Activated CD8-positive, alpha-beta memory T cell treated with anti-CD3 and anti-CD28 coated beads, Interleukin-2, amount 50 U/mL, for 4 hours (primary cell): ENCODE measurements at places on chromosomes 11 and 22.

- no peak for DNase-seq
These were observed 35.3 kb downstream of the MMP13 start for GRCh38 chr11:102920118-102920684.

- DNase-seq, result no peak
These were observed 31.1 kb downstream of the SMCO4 start for GRCh38 chr11:93512073-93512475.

GRCh38 chr22:37351232-37351631 lies 68.9 kb downstream of the CYTH4 start:
- no peak for DNase-seq

GRCh38 chr22:28024422-28024888 lies 105.4 kb upstream of the PITPNB start:
- DNase-seq, result peak; percentile 8

DNA sequence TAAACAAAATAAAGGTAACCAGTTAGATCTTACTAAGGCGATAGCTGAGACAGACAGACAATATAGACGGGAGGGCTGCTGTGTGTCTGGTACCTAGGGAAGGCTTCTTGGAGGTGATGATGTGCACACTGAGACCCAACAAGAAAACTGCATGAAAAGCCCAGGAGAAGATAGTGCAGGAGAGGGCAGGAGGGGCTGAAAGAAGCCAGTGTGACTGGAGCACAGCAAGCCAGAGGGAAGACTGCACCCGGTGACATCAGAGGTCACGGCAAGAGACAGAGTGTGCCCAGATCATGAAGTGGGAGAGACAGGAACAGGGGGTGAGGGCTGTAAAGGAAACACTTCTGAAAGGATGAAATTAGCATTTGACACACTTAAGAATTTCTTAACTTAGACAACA lies 266.3 kb downstream of the BRD1 start:
- no peak for DNase-seq

GRCh38 chr22:40857309-40857855 lies 434 bp downstream of the XPNPEP3 start:
- no peak for DNase-seq

DNA sequence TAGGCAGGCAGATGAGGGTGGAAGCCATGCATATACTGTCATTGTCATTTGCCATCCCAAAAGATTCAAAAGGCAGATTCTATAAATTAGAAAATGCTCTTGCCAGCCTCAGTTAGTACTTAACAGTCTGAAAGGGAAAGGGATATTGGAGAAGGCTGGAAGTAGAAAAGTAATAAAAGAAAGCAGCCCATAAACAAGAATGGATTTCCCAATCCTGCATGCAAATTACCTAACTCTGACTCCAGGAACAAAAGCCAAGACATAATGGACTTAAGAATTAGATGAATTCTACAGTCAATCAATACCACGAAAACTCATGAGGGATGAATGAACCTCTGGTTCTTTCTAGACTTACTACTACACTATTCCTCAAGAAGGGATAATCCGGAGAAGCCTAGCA lies 5.9 kb downstream of the PAK1 start:
- no peak for DNase-seq

DNA sequence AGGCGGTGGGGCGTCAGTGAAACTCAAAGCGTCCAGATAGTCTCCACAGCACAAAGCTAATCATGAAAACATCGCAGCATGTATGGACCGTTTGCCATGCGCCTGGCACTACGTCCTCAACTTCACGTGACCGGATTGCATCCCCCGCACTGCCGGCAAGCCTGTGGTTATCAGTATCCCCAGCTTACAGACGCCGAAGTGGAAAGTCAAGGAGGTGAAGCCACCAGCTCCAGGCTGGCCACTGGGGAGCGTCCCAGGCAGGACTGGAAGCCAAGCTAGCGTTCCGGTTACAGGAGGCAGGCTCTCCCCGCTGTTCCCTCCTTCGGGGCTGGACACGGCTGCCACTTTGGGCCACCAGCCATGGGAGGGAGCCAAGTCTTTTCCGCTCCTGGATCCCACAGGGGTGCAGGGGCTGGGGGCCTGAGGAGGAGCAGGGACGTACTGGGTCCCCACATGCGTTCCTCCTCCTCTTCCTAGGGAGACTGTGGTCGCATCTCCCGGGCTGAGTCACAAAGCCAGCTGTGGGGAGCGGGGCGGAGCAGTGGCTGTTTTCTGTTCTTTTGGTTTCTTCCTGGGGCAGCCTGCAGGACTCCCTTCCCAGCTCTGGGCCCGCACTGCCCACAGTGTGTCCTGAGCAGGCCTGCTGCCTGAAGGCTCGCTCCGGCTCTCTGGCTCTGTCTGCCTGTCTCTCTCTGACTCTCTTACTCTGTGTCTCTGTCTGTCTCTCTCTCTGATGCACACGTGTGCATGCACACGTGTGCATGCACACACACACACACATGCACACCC lies 4.3 kb upstream of the OSBPL5 start:
- peak; percentile 31 for DNase-seq

- no peak for DNase-seq
These were observed 7.0 kb upstream of the PRSS23 start for GRCh38 chr11:86793307-86793706.

GRCh38 chr11:105734426-105734825 lies 124.6 kb downstream of the GRIA4 start:
- DNase-seq, result no peak

DNA sequence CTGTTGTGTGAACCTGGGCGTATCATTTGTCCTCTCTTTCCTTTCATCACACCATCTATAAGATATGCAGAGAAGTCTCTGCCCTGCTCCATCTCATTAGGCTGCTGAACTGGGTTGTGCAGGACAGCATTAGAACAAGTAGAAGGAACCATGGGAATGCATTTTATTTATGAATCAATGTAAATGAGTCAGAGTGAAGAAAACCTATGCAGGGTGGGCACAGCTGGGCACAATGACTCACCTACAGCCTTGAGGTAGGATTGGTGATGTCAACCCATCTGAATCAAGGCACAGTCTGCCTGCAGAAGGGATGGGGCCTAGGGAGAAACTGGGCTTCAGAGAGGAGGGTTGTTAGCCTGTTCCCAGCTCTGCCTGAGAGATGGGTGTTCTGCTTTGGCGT lies 123.4 kb downstream of the CSNK2A3 start:
- DNase-seq, result no peak

- no peak for DNase-seq
These were observed 5.4 kb downstream of the APIP start for GRCh38 chr11:34910817-34911216.

DNA sequence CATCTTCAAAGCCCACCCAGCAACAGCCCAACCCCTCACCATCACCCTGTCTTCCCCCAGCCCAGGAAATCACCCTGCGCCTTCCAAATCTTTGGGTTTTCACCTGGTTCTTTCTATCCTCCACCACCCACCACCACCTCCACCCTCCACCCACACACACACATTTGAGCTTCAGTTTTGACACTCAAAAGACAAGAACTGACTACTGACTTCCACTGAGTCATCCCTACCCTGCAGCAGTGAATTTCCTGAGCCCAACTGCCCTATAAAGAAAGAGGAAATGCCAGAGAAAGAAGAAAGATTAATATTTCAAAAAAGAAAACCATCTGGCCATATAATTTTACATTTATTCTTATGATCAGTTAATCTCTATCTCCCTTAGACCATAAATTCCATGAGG lies 137.5 kb downstream of the CHST1 start:
- DNase-seq, result no peak

- DNase-seq, result no peak
These were observed 48.7 kb upstream of the TNRC6B start for GRCh38 chr22:40128989-40129388.

GRCh38 chr11:84389696-84390095 lies 1103.5 kb upstream of the CCDC90B start:
- DNase-seq, result no peak

- DNase-seq, result no peak
These were observed 6.4 kb downstream of the MS4A15 start for GRCh38 chr11:60762851-60763691.

GRCh38 chr11:12271826-12272366 lies 105.5 kb upstream of the PARVA start:
- no peak for DNase-seq

- no peak for DNase-seq
These were observed 2.8 kb upstream of the HBE1 start for GRCh38 chr11:5272395-5273017.

DNA sequence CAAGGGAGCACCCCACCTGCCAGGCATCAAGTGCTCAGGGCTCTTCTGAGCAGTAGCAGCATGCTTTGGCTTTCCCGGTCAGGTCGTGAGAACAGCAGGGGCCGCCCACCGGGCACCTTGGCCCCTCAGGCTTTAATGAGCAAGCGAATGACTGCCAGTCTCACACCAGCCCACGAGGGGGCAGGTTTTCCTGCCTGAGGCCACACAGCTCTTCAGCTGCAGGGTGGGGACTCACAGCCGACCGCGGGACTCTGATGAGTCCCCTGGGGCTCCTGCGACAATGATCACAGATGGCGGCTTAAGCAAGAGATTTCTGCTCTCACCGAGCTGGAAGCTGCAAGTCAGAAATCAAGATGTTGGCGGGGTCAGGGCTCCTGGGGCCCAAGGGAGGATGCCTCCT lies 14.3 kb upstream of the FGF19 start:
- no peak for DNase-seq

DNA sequence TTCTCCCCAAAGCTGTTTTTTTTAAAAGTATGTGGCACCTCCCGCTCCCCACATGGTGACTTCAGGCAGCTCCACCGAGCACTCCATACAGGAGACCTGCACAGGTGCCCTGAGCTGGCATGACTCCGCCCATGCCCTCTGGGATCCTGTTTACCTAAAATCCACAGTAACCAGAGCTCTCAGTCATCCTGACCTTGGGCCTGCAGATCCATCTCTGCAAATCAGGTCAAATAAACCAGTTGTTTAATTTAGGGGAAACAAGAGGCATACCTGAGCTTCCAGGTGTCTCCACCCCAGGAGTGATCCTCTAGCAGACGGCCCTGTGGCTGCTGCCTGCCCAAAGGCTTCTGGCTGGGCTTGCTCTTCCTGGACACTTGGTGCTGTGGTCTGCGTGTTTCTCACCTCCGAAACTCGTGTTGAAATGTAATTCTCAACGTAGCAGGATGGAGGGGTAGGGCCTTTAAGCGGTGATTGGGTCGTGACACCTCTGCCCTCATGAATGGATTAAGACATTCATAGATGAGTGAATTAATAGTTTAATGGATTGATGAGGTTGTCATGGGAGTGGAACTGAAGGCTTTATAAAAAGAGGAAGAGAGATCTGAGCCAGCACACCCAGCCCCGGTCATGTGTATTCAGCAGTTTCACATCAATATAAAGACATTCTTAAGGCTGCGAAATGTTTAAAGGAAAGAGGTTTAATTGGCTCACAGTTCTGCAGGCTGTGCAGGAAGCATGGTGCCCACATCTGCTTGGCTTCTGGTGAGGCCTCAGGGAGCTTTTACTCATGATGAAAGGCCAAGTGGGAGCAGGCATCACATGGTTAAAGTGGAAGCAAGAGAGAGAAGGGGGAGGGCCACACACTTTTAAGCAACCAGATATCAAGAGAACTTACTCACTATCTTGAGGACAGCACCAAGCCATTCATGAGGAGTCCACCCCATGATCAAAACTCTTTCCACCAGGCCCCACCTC lies 34.1 kb downstream of the LINC01488 start:
- no peak for DNase-seq

- DNase-seq, result no peak
These were observed 8.7 kb upstream of the CALCA start for GRCh38 chr11:14980854-14981253.

DNA sequence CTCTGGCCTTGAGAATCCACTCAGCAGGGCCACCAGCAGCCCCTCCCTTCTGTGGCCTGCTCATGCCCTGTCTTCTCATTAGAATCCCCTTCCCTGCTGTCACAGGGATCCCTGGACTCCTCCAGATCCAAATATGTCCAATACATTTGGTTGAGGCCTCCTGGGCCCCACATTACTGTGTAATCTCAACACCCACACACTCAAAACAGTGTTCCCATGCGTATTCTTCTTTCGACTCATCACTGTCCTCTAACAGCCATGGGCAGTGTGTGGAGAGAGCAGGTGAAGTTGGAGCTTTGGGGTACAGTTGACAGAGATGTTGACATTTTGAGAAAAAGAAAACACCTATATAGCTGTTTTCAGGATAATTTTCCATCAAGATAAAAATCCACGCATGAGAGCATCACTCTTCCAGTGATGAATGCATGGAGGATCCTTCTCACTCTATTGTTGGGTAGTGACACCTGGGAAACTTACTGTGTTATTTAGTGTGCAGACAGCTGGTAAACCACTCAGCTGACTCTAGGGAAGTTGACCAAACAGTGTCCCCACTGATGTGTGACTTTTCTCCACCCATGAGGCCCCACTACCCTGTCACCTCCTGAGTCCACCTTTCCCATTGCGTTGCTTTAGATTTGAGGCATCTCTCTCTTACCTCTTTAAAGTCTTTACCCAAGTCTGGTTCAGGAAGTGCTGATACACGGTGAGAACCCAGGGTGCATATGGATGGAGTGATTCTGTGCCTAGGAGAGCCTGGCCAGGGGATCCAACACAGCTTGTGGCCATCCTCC lies 28.7 kb upstream of the VPREB1 start:
- no peak for DNase-seq

- no peak for DNase-seq
These were observed 43.3 kb downstream of the ARRB1 start for GRCh38 chr11:75308116-75308515.

DNA sequence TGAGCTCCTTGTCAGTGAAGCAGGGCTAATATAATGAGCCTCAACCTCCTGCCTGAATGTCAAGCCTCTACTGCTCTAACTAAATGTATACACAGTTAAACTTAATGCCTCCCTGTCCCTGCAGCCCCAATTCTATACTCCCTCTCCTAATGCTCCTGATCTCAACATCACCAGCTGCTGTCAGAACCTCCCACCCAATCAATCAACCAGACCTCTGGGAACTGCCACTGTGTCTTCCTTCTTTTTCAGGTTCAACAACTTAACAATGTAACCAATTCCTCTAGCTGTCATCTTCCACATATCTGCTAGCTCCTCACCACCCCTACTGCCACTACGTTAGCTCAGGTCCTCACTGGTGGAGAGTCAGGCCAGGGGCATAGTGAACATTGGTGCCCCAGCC lies 339.8 kb upstream of the NARS2 start:
- DNase-seq, result no peak

DNA sequence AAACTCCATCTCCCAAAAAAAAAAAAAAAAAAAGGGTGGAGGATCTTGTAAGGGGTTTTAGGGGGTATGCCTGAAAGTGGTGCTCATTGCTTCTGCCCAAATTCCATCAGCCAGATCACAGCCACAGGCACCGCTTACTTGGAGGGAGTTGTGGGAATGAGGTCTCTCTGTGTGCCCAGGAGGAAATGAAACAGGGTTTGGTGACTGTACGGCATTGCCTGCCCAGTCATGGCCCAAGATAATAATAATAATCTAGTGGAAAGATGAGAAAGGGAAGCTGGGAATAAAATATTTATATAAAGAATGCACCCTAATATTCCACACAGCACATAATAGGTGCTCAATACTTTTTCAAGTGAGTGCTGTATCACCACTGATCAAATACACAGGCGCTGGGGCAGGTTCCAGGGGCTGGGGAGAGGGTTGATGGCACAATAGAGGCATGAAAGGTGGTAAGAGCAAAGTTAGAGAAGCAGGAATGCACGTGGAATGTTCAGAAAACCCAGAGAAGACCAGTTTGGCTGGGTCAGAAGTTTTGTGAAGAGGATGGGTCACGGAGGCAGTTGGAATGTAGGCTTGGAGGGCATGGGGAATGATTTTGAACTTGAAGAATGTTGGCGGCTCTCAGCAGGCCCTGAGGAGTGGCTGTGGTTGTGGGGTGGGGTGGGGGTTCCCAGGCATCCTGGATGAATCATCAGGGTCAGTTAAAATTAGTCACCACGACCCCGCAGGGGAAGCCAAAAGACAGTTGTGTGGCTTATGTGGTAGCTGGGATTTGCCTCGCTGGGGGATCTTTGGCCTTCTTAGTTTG lies 12.5 kb upstream of the MB start:
- DNase-seq, result peak; percentile 54

- no peak for DNase-seq
These were observed 315.3 kb downstream of the BUD13 start for GRCh38 chr11:116457336-116458007.
